ENCODE measurements at places on chromosomes 3 and 15.
A peak's percentile ranks its signal among the peaks of the same experiment; 100 is the strongest.

DNA sequence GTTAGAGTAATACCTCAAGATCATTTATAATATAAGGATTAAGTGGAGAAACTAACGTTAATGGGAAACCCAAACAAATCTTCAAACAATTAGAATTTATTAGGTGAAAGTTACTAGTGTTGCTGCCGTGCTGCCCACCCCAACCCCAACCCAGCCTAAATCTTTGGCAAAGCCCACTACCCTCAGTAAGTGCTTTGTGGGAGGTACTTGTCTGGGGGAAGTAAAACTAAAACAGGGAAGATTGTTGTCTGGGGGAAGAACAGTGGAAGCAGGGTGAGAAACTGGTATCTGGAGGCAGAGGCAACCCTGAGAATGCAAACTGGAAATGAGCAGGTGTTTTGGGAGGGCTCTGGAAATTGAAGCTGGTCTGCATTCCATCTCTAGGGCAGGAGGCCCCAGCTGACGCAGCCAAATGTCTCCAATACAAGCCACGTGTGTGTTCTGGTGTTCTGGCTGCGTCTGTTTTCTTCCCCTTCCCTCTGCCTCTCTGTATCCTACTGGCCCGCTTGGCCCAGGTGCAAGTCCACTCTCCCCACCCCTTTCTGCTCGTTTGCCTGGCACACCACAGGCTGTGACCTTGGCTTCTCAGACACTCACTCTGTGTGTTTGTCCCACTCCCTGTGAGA, 32.7 kb downstream of the FEM1B start:
- no peak for DNase-seq

DNA sequence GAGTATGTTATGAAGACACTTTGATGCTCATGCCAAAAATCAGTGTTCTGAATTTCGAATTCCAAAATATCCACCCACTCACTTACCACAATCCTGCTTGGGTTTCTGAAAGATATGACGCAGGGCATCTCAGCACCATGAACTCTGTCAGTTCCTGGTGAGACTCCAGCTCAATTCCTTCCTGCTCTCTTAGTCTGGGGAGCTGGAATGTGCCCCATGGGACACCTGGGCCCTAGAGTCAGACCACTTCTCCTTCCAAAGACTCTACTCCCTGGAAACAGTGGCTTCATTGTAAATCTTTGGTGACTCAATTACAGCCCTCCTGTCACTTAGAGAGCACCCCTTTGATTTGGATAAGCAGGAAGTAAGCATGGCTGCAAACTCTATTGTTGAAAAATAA, 50.5 kb downstream of the CD86 start:
- DNase-seq: no peak

DNA sequence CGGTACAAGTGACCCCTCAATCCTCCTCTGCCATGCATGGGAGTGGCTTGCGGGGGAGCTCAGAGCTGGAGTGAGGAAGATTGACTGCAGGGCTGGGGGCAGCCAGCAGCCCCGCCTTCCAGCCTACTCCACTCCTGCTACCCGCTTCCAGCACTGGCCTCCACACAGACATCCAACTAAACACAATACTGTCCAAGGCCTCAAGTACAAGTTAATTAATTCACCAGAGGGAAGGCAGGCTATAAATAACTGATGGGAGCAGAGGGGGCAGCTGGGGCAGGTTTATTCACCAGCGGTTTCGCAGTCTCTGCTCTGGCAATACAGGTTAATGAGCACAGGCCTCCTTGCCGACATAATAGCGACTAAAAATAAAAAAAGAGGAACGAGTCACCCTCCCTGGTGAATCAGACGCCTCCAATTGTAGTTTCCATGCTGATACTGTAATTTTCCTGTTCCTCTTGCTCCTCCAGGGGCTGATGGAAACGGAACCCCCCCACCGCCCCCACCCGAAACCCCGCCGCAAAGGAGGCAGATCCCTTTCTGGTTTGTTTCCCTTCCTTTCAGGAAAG, 166.4 kb upstream of the TLE3 start:
- no peak for DNase-seq

GRCh38 chr15:72312605-72313447, 7.1 kb downstream of the CELF6 start:
- DNase-seq: peak; percentile 52

DNA sequence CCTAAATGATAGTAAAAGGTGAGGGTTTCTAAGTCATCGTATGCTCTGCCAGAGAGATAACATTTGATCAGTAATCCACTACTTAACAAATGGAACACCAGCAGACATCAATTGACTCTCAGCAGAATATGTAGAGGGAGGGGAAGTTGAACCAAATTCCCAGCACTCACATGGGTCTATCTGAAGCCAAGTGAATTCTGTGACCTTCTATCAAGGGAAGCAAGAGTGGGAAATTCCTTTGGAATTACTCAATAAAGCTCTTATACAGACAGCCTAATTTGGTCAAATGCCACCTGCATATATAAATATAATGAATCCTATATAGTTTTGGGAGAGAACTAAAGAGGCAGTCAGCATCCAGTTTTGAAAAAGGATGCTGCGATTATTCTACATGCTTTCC, 15.8 kb upstream of the KCNMB2 start:
- no peak for DNase-seq

DNA sequence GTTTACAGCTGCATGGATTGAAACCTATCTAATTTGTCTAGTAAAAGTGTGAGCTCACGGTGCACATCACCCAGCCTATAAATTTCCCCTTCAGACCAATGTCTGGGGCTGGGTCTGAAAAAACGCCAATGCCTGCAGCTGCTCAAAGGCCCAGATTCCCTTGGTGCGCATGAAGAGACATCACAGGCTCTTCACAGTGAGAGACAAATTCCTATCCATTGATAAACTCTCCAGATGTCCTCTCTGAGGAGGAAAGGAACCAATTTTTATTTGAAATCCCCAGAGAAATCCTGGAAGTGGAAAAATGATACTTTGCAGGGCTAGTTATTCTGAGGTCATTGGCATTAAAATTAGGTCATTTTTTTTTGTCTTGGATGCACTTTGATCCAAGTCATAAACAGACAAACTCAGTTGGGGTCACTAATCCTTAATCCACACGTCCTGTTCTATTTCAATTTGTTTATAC, 360.5 kb downstream of the EPHA3 start:
- no peak for DNase-seq

All from C1 segment of cervical spinal cord (tissue), 14 donors.